ENCODE measurements at places on chromosomes 13 and 19. TPM values are rescaled to one million over a fixed set of nuclear protein-coding genes. Genes with fewer than 3 reads are reported as not detected.

DNA sequence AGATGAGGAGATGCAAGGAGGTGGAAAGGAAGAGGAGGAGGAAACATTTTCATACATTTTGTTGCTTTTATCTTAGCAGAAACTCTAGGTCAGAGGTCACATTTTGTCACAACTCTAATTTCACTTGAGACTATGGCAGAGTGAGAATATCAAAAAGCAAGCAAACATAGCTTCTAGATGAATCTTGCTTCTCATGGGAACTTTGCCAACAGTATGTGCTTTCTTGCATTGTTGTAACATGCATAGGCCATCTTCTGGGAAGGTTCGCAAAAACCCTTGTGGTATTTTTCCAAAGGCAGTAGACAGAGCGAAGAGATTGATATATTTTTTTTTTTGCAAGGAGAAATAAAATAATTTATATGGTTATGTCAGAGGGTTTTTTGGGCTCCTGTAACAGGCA lies 291.3 kb downstream of the MTUS2 start:
- no peaks in the 10 kb centered on the region for H3K4me1 ChIP-seq
- no peak overlapping the region for H3K4me3 ChIP-seq
- H3K27me3 ChIP-seq, result no peaks in the 10 kb centered on the region
- no peak for DNase-seq

FUT6 gene
- total RNA-seq, result 0.30 TPM

DNA sequence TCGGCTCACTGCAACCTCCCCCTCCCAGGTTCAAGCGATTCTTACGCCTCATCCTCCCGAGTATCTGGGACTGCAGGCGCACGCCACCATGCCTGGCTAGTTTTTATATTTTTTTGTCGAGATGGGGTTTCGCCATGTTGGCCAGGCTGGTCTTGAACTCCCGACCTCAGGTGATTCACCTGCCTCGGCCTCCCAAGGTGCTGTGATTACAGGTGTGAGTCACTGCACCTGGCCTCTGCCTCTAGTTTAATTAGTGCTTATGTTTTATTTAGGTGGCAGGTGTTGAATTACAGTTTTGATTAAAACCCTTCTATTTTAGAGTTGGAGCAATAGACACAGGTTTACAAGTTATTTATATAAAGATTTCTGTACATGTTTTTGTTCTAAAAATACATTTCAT lies 42.8 kb downstream of the ATP11A start:
- no peak overlapping the region for H3K4me3 ChIP-seq
- H3K27me3 ChIP-seq, result no peaks in the 10 kb centered on the region
- H3K36me3 ChIP-seq, result no peaks in the 10 kb centered on the region
- DNase-seq, result no peak
- peaks cover 15% of the 10 kb centered on the region for H3K4me1 ChIP-seq

- no peaks in the 10 kb centered on the region for H3K36me3 ChIP-seq
- no peak for DNase-seq
- H3K4me3 ChIP-seq, result no peak overlapping the region
- H3K27me3 ChIP-seq, result no peaks in the 10 kb centered on the region
Observed at GRCh38 chr13:29369060-29369743, 226.3 kb downstream of the SLC7A1 start.

- no peak for DNase-seq
- H3K36me3 ChIP-seq, result peaks cover 51% of the 10 kb centered on the region
- no peak overlapping the region for H3K4me3 ChIP-seq
- no peaks in the 10 kb centered on the region for H3K27me3 ChIP-seq
- H3K27ac ChIP-seq, result peak overlapping the region; percentile 80
- H3K4me1 ChIP-seq, result peaks cover 47% of the 10 kb centered on the region
Observed at GRCh38 chr19:47093254-47093653, 20.3 kb downstream of the ZC3H4 start.

PLIN3 gene
- 55.1 TPM for total RNA-seq

- H3K36me3 ChIP-seq, result peaks cover 4% of the 10 kb centered on the region
- DNase-seq, result peak; percentile 25
- H3K27me3 ChIP-seq, result no peaks in the 10 kb centered on the region
- no peaks in the 10 kb centered on the region for H3K4me1 ChIP-seq
- H3K4me3 ChIP-seq, result no peak overlapping the region
Observed at GRCh38 chr13:49347650-49348385, 96.0 kb downstream of the CAB39L start.

MRPL54 gene
- 41.5 TPM for total RNA-seq

KLK8 gene
- total RNA-seq, result not detected

- no peaks in the 10 kb centered on the region for H3K27me3 ChIP-seq
- H3K36me3 ChIP-seq, result no peaks in the 10 kb centered on the region
- no peaks in the 10 kb centered on the region for H3K4me1 ChIP-seq
- H3K27ac ChIP-seq, result no peak overlapping the region
- H3K4me3 ChIP-seq, result no peak overlapping the region
Observed at GRCh38 chr13:80611310-80611709, 270.4 kb upstream of the SPRY2 start.

GRCh38 chr13:75860935-75861334 lies 224.8 kb downstream of the LMO7 start:
- peaks cover 12% of the 10 kb centered on the region for H3K36me3 ChIP-seq
- H3K27me3 ChIP-seq, result no peaks in the 10 kb centered on the region
- no peak overlapping the region for H3K4me3 ChIP-seq
- no peak for DNase-seq

SAFB gene
- total RNA-seq, result 199 TPM

GRCh38 chr19:39411832-39412099 lies 703 bp upstream of the PLEKHG2 start:
- DNase-seq, result peak; percentile 93
- H3K4me3 ChIP-seq, result peak overlapping the region; percentile 72
- peak overlapping the region; percentile 100 for H3K27ac ChIP-seq
- peaks cover 35% of the 10 kb centered on the region for H3K4me1 ChIP-seq
- H3K36me3 ChIP-seq, result peaks cover 11% of the 10 kb centered on the region

DNA sequence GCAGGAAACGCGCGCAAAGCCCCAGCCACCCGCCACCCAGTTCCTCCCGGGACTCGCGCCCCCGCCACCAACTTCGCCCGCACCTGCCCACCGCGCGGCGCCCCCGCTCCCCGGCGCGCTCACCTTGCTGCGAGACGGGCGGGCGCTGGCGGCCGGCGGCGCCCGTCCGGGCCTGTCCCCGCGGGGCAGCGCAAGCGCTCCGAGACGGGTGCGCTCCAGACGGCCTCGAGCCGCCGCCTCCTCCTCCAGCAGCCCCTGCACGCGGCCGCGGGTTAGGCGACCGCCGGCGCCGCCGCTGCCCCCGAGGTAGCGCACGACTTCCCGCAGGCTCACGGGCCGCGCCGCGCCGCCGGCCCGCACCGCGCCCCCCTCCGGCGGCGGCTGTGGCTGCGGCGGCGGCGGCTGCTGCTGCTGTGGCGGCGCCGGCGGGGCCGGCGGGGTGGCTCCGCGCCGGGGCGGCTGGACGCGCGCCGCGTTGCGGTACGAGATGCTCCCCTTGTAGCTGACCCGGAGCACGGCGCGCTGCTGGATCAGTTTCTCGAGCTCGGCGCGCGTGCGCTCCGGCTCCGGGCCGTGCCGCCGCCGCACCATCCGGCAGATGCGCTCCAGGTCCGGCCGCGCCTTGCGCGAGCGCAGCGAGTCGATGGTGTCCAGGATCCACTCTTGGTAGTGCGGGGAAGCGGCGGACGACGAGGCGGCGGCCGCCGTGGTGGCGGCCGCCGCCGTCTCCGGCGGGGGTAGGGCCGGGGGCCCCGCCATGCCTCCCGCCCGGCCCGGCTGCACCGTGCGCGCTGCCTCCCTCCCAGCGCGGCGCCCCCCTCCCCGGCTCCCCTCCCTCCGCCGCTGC lies 666 bp downstream of the SAMD1 start:
- peak overlapping the region; percentile 77 for H3K4me3 ChIP-seq
- H3K27me3 ChIP-seq, result no peaks in the 10 kb centered on the region
- peak; percentile 92 for DNase-seq
- H3K36me3 ChIP-seq, result peaks cover 18% of the 10 kb centered on the region
- H3K4me1 ChIP-seq, result peaks cover 24% of the 10 kb centered on the region

- no peaks in the 10 kb centered on the region for H3K36me3 ChIP-seq
- no peak overlapping the region for H3K4me3 ChIP-seq
- DNase-seq, result no peak
- H3K27ac ChIP-seq, result no peak overlapping the region
Observed at GRCh38 chr13:99250982-99251825, 7.0 kb downstream of the GPR18 start.

LILRB1 gene
- total RNA-seq, result 47.1 TPM

DNA sequence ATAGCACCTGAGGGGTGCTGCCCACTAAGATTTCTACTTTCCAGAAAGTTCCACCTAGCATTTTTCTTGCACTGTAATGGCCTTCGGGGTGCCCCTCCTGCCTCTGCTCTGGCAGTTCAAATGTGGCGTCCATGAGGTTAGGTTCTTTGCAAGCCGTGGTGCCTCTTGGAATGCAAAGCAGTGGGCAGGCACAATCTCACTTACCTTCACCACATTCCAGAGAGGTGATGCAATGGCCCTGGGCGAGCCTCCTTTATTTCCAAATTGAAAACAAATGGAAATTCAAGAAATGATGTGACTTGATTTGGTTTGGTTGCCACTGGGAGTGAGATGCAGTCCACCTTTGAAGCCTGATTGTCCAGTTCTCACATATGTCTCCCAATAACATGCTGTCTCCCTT lies 46.9 kb downstream of the FGF9 start:
- no peaks in the 10 kb centered on the region for H3K27me3 ChIP-seq
- H3K36me3 ChIP-seq, result no peaks in the 10 kb centered on the region
- no peak for DNase-seq
- H3K4me1 ChIP-seq, result peaks cover 4% of the 10 kb centered on the region
